MG63 (cell line): ENCODE measurements at places on chromosomes 5 and 9.

- DNase-seq = no peak
Observed at GRCh38 chr5:99814321-99815063, 720.7 kb upstream of the FAM174A start.

- DNase-seq = no peak
Observed at GRCh38 chr5:42691413-42691937, 65.1 kb upstream of the CCDC152 start.

DNA sequence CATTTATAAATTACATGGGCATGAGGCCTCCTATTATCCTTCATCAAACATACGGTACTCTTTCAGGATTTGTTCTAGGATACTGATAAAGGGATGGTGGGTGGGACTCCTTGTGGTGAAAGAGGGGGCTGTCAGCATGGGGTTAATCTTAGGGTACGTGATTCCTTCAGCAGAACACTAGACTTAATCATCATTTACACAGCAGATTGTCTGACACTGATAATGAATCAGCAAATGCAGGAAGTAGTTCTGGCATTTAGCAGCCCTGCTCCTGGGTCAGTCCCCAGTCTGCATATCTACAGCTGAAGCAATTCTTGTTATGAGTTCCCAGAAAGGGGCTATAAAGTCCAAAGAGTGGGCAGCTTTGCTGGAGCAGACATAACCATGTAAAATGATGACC lies 384.6 kb downstream of the SPOCK1 start:
- peak; percentile 65 for DNase-seq

DNA sequence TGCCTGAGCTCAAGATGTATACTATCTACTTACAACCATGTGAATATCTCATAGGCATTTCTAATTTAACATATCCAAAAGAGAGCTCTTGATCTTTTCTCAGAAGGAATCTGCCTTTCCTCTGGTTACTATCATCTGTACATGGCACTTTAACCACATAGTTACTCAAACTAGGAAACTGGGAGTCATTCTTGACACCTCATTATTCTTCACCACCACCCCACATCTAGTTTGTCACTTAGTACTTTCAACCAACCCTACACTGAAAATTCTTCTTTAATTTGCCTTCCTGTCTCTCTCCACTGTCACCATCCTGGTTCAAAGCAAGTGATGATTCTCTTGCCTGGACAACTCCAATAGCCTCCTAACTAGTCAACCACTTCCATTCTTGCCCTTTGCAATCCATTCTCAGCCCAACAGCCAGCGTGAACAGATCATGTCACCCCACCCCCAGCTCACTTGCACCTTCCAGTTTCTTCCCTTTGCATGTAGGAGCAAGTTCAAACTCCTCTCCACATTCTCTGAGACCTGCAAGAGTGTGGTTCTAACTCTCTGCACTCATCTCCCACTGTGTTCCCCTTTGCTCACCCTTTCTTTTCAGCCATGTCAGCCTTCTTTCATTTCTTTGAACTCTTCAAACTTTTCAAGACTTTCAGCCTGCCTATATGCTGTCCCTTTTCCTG lies 17.3 kb upstream of the SMAD5 start:
- no peak for DNase-seq

DNA sequence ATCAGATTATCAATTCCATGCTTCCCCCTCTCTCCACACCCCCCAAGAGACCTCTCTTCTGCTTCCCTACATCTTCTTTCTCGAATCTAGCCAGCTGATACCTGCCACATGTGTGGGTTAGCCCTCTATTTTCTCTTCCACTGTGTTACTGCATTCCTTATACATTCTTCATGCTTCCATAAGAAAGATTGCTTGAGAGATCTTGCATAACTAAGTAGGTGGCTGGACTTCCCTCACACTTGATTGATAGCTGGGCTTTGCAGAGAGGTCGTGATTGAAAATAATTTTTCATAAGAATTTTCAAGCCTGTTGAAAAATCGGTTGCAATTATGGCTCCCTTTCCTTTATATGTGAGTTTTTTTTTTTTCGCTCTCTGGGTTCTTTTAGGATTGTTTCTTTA lies 33.0 kb upstream of the PANK3 start:
- no peak for DNase-seq

GRCh38 chr5:132849347-132849746 lies 16.9 kb downstream of the GDF9 start:
- DNase-seq = no peak

DNA sequence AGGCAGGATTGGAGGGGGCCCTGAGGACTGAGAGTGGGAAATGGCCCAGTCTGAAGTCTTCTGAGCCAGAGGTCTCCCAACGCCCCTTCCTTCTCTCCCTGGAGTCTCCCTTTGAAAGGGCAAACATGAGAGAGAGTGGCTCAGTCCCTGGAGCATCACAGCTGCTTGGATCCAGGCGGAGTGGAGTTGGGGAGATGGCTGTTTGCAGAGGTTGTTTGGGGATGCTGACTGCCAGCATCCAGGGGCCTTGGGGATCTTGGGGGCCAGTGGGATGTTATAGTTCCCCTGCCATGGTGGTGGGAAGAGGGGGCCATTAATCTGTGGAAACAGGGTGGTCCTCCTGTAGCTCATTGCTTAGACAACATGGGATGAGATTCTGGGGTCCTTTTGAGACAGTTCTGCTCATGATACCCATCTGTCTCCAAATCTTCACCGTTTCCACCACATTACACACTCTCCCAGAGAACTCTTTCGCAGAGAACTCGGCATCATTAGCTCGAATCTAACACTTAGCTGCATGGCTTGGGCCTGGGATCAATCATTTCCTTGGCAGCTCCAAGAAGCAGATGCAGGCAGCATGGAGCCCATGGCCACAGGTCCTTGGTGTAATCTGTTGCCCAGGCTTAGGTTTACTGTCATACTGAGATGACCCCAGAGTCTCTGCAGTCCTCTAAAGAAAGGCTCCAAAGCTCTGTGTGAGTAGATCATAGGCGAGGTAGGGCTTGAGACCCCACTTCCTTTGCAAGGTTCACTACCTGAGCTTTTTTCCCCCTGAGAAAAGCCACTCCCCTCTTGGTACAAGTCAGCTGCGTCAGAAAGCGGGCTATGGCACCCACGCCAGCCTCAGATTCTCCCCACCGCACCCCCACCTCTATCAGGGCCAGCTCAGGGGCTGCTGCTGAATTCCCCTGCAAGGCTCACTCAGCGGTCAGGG lies 54.4 kb upstream of the SH3PXD2B start:
- DNase-seq = no peak

DNA sequence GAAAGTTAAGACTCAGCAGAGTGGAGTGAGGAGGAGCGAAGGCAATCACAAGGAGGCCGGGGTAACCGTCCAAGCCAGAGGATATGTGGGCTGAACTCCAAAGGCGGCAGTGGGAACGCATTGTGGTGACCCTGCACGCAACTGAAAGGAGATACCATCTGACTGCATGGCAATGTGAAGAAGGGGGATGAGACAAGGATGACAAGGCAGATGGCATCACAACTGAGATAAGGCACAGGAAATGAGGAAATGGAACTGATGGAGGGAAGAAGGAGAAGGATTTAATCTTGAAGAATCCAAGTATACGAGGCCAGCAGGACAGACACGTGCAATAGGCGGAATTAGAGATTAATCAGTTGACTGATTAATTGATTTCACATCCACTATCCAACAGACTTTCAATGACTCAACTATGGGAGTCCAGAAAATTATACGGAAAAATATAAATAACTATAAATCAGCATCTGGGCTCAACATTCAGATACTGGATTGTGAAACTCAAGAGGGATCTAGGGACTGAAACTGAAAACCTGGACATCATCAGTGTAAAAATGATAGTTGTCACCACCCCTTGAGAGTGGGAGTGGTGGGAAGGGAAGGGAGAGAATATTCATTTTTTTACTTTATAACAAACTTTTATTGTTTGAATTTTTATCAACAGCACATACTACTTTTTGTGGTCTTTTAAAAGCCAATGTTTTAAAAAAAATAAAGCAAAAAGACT lies 86.1 kb downstream of the ARL15 start:
- no peak for DNase-seq
